ENCODE measurements at places on chromosomes 6 and 20. TPM values are rescaled to one million over a fixed set of nuclear protein-coding genes. Genes with fewer than 3 reads are reported as not detected.

SFTA2 gene
- not detected for total RNA-seq

CLPSL2 gene
- not detected for total RNA-seq

TXNDC5 gene
- 938 TPM for total RNA-seq

POU5F1 gene
- 1.3 TPM for total RNA-seq

GABRR1 gene
- not detected for total RNA-seq

NINL gene
- 5.7 TPM for total RNA-seq

C6orf15 gene
- total RNA-seq = not detected

IRAK1BP1 gene
- total RNA-seq = 4.2 TPM

RHAG gene
- not detected for total RNA-seq

KCTD20 gene
- 51.3 TPM for total RNA-seq

AKAP12 gene
- 45.4 TPM for total RNA-seq

All from smooth muscle cell of the pulmonary artery (primary cell).